ENCODE measurements at places on chromosomes 6 and 20.

DNA sequence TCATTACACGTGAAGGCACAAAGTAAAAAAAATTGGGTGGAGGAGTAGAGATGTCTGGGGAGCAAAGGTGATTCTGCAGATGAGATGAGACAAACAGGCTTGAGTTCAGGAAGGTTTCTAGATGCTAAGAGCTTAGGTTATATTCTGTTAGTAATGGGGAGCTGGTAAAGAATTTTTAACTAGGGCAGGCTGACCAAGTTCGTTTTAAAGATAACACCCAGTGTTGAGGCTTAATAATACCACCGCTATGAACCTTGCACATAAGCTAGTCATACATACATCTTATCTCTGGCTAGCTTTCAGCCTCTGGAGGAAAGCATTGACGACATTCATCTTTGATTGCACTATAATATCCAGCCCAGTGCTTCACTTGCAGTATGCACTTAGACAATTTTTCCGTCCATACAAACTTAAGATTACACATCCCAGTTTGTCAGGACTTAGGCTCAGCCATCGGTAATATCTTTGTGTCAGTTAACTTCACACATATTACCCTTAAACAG lies 12.1 kb downstream of the NHSL1 start:
- DNase-seq, result no peak

DNA sequence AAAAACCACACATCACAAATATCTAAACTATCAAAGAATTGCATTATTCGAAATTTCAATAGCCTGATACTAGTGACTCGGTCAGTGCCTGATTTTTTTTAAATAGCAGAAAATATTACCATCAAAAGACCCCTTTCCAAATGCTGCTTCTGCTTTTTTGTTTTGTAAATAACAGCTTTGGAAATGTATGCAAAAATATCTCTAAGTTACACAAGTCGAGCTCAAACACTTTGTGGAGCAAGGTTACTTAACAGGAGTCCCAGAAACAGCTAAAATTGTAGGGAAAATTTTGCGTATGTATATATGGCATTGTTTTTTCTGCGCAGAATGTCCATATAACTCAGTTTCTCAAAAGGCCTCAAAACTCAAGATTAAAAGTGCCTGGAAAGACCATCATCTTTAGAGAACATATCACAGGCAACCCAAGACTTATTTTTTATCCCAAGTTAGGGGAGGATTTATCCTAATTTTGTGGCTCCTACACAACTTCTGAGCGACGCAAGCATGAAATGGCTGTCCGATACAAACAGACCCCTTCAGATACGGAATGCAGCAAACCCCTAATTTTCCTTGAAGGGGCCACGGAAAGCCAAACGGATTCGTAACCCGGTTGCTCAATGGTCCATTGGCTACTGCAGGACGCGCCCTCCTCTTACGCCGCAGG lies 1.3 kb downstream of the CEP85L start:
- DNase-seq, result no peak

DNA sequence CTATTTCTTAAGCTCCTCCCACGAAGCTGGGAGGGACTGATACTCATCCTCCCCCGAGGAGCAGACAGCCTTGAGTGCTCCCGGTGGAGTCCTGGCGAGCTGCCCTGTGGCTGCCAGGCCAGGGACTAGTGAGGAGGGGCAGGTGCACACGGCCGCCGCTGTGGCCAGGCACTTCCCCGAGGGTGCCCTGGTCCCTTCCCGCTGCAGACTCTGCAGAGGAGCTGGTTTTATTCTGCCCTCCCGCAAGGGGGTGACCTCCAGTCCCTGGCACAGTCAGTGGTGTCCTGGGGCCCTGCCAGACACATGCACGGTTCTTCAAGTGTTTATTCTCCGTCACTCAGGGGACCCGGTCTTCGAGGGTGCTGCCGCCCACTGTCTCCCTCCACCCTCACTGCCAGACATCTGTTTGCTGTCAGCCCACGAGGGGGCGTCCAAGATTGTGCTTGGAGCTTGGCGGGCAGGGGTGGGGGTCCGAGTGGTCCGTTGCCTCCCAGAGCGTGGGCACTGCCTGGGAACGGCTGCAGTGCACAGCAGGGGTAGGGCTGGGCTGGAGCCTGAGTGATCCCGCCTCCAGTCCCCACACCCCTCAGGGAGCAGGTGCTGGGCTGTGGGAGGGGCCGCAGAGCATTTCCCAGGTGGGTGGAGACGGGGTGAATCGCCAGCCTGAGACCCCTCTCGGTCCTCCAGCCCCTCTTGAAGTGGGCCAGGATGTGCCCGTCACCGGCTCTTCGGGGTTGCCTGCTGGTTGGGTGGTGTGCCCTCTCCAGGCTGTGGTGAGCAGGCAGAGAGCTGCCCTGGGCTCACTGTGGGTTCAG lies 3.1 kb upstream of the CABLES2 start:
- no peak for DNase-seq

GRCh38 chr6:165684333-165684732 lies 21.3 kb upstream of the PDE10A start:
- no peak for DNase-seq

DNA sequence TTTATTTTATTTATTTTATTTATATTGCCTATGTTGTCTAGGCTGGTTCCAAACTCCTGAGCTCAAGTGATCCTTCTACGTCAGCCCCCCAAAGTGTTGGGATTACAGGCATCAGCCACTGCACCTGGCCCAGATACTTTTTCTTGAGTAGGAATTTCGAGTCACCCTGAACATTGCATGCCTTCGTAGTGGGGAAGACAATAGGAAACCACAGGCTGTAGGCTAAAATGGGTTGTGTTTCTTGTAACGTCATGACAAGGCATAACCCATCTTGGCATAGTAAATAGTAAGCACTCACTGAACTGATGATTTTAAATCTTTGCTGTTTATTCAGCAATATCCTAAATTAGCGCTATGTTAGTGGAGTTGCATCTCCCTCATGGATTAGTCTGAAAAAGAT lies 34.9 kb downstream of the PTPN1 start:
- DNase-seq, result no peak

GRCh38 chr6:97656236-97656635 lies 373.2 kb upstream of the MMS22L start:
- no peak for DNase-seq

DNA sequence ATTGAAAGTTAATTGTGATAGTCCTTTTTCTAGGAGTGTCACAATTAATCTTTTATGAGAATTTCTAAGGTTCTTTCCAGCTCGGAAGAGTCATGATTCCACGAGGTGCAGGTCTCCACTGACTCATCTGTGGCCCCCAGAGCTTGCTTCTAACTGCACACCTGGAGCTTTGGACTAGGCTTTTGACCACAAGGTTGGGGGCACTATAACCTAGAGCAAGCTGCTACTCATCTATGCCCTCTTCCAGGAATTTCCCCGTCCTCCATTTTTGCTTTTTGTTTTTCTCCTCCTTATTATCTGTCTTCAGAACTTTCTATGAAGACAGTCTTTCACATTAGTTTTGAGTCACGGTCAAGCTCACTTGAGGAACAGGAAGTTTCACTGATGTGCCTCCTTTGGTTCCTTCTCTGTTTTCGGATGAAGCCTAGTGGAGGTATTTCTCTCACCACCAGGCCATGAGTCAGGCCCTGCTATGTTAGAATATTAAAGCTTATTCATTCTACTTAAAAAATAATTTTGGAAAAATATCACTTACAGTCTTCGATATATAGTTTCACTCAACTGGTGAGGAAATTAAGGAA lies 119.2 kb upstream of the INSM1 start:
- no peak for DNase-seq

- DNase-seq, result peak; percentile 94
Observed at GRCh38 chr6:121780325-121781321, 345.2 kb downstream of the GJA1 start.

GRCh38 chr6:161947371-161947770 lies 673.5 kb upstream of the AGPAT4 start:
- no peak for DNase-seq

DNA sequence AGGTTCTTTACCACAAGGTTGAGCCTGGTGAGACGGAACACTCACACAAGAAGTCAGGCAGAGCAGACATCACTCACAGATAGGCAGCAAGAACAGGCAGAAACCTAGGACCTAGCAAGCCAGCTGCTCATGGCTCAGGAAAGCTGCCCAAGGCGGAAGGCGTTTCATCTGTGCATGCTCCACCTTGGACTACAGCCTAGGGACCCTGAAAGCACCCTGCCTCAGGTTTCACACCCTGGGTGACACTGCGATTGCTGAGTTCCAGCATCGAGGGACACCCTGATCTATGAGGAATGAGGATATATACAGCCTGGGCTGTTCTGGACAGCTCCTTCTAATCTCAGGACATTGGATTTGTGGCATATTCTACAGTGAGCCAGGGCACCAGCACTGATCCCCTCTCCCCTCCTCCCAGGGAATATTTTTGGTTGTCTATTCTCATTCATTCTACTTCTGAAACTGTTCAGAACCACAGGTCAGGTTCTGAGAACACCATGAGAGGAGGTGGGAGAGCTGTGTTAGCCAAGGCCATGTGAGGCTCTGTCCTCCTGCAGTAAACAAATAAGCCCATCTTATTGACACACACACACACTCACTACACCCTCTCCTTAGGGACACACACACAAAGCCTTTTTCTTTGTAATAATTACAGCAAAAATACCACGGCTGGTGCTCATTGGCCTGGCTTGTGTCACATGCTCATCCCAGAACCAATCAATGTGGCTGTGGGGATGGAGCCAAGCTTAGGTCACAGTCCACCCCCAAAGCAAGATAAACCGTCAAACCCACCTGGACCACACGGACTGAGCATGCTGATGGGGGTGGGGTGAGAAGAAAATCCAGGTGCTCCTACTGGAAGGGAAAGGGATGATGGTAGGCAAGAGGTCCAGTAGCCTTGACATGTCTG lies 26.3 kb upstream of the PMEPA1 start:
- no peak for DNase-seq

- DNase-seq, result no peak
Observed at GRCh38 chr6:53930330-53930729, 135.5 kb downstream of the LRRC1 start.

GRCh38 chr6:98842342-98843180 lies 8.2 kb downstream of the POU3F2 start:
- DNase-seq, result no peak

GRCh38 chr6:8905757-8906156 lies 470.4 kb upstream of the SLC35B3 start:
- no peak for DNase-seq

DNA sequence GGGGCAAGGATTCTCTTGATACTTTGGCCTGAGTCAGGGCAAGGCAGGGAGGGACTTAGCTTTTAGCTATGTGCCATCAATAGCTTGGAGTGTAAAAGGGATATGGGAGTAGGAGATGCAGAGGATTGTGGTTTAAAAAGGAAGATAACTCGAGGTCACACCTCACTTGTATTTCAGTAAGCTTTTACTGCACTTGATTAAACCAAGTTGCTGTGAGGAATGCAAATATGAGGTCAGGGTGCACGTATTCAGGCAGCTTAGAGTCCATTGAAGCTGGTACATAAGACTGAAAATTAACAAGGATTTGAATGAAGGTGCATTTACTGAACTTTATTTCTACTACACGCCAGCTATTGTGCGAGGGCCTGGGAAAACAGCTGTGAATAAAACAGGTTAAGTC lies 32.1 kb downstream of the DSTN start:
- no peak for DNase-seq

- DNase-seq, result no peak
Observed at GRCh38 chr20:21053002-21053762, 53.0 kb downstream of the LINC00237 start.

DNA sequence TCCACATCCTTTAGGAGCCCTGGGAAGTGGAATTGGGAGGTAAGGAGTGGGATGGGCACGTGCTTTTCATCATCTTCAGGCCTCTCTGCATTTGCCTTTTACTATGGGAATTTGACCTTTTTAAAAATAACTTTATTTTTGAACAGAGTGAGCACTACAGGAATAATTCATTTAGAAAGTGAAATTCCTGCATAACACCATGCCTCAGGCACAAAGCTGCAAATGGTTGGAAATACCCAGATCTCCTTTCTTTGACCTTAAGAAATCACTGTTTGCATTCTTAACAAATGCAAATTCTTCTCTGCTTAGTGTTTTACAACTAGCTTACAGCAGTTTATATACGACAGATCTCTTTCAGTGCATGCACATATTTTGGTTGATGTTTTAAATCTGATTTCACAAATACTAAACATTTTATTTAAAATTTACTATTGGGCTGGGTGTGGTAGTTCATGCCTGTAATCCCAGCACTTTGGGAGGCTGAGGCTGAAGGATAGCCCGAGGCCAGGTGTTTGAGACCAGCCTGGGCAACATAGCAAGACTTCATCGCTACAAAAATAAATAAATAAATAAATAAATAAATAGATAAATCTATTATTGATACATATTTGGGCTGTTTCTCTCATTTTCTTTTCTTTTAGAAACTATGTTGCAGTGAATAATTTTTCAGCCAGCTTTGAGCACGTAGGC lies 24.5 kb downstream of the CST8 start:
- DNase-seq, result peak; percentile 5

DNA sequence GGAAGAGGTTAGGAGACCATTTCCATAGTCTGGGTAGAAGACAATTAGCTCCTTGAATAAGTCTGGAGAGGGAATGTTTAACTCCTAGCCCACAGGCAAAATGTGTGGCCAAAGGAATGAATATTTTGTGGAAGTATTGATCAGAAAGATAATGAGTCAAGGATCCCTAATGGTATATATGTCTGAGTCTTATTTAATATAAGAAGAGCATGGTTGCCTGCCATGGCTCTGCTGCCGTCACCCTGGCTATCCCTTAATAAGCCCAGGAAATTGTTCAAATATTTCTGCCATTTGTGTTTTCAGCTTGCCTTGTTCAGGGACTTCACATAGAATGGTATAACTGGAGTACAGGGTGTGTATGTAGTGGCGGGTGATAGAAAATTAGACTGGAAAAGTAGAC lies 18.1 kb upstream of the CALHM6 start:
- no peak for DNase-seq

GRCh38 chr20:7695051-7695495 lies 245.2 kb downstream of the HAO1 start:
- peak; percentile 14 for DNase-seq

- DNase-seq, result peak; percentile 51
Observed at GRCh38 chr6:136737871-136738691, 54.2 kb downstream of the MAP3K5 start.

GRCh38 chr6:78607189-78607588 lies 260.2 kb upstream of the IRAK1BP1 start:
- DNase-seq, result no peak

- DNase-seq, result peak; percentile 83
Observed at GRCh38 chr6:31815025-31815838, at the start of the genes HSPA1A and HSPA1L. Gene HSPA1A (plus strand): TSS chr6:31815543. CDS start chr6:31815757, 214 bp downstream. Gene HSPA1L (minus strand): TSS chr6:31815283. CDS start chr6:31811972, 3,311 bp downstream.

- no peak for DNase-seq
Observed at GRCh38 chr20:41573955-41574354, 44.2 kb downstream of the CHD6 start.

DNA sequence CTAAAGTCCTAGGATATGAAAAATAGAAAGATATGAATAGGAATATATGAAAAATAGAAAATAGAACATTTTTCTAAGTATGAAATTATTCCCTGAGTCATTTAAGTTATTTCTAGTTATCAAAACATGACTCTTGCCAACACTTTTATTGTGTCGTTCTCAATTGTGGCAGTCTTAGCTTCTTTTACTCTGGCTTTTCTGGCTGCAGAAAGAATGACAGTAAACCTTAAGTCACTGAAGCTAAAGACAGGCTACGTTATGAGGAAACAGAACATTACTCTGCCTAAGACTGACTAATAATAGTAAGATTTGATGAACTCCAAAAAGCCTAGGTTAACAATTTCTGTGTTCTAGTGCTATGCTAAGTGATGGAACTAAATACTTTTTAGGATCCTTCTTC lies 74.6 kb downstream of the AIG1 start:
- no peak for DNase-seq
